ENCODE measurements at places on chromosomes 5 and 9.

GRCh38 chr5:81817086-81817485, 66.2 kb upstream of the SSBP2 start:
- no peak for DNase-seq

GRCh38 chr9:122265149-122265915, 650 bp downstream of the MRRF start:
- no peak for DNase-seq

DNA sequence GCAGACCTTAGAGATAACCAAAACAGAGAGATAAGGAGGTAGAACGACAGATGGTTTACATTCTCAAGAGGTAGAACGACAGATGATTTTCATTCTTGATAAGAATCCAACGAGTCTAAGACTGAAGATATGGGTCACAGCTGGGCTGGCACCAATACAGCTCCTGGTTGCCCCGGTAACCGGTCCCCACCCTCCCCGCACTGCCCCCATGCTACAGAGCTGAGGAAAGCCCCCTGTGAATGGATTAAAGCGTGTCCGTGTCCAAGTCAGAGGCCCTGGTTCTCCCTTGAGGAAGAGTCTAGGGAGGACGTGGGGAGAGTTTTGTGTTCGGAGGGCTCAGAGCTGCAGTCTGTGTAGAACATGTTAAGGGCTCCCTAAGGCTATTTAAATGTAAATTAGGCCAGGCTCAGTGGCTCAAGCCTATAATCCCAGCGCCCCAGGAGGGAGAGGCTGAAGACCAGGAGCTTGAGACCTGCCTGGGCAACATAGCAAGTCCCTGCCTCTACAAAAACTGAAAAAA, 8.1 kb downstream of the IDNK start:
- DNase-seq, result no peak

DNA sequence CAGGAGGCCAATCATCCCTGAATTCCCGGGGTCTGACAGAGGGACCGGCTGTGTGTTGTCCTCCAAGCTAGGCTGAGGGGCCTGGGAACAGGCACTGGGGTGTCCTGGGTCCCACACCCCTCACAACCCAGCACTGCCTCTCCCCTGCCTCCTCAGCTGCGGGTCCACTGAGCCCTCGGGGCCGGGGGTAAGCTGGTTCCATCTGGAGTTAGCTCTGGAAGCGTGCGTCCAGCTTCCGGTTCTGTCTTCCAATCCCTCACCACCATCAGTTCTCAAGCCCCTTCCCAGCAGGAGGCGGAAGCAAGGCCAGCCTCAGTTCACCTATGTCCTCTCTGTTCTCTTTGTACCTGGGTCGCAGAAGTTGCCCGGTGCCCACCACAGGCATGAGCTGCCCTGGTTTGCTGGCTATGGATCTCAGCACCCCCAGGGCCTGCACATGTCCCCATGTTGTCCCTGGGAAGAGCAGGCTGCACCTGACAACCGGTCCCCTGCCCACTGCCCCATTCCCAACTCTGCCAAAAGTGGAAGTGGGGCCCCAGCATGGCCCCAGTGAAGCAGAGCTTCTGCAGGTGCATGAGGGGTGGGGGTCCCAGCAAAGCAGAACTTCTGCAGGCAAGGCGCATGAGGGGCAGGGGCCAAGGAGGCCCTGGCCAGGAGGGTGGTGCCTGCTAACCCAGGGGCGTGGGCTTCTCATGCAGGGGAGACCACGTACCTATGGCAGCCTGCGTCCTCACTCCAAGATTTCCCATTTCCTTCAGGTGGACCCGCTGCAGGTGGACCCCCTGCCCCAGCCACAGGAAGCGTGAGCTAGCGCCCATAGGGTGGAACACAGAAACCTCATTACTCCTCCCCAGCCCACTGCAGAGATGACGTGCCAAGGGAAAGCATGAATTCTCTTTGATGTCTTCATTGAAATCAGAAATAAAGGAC, 111.9 kb downstream of the ZNF354C start:
- no peak for DNase-seq

DNA sequence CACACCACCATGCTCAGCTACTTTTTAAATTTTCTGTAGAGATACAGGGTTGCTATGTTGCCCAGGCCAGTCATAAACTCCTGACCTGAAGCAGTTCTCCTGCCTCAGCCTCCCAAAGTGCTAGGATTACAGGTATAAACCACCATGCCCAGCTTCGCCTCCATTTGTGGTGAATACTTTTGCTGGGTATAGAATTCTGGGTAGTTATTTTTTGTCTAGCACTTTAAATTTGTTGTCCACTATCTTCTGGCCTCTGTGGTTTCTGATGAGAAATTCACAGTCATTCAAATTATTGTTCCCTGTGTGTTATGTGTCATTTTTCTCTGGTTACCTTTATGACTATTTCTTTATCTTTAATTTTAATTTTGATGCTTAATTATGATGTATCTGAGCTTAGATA, 57.7 kb upstream of the EXOC3 start:
- DNase-seq, result no peak

DNA sequence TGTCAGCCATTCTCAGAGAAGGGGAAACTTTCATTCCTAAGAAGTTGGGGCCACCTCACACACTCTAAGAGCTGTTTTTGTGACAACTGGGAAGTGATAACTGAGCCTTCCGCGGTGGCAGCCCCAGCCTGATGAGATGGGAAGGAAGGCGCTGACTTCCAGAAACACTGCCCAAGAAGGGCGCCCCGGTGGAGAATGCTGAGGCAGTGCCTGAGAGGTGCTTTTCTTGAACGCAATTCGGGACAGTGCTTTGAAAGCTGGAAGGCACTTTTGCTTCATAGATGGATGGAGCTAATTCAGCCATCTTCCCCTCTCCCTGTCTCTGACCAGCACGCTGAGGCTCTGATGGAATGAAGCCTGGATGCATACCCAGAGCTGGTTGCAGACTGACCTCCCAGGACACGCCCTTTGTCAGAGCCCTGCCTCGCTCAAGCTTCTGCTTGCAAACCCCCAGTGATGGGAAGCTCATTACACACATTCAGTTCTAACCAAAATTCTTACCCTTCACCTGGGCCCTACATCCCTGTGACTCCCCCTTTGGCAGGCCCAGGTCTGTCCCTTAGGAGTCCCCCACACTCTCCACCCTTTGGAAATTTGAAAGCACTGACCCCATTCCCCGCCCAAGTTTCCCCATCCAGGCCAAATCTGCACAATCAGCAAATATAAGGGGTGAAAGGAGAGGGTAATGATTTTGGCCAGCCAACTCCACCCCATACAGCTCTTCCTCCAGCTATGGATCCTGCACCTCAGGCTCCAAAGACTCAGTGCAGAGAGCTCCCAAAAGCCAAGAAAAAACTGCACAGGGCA, 66.6 kb upstream of the SLC25A51 start:
- DNase-seq, result no peak

- no peak for DNase-seq
These were observed 190.8 kb upstream of the SEMA6A start for GRCh38 chr5:116765441-116765840.

DNA sequence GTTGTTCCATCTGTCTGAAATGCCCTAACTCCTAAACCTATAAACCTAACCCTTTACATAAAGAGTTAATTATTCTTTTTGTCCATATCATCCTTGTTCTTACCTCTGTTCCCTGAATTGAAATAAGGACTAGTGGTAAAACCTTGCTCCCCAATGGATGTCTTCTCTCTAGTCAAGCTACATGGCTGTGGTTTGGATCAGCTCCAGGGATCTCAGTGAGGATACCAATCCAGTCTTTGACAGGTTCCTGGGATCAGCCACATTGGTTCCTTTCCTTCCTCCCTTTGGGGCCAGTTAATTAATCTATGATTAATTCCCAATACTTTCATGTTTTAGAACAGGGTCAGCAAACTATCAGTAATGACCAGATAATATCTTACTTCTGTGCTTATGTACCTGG, 151.6 kb downstream of the SIL1 start:
- DNase-seq, result no peak

DNA sequence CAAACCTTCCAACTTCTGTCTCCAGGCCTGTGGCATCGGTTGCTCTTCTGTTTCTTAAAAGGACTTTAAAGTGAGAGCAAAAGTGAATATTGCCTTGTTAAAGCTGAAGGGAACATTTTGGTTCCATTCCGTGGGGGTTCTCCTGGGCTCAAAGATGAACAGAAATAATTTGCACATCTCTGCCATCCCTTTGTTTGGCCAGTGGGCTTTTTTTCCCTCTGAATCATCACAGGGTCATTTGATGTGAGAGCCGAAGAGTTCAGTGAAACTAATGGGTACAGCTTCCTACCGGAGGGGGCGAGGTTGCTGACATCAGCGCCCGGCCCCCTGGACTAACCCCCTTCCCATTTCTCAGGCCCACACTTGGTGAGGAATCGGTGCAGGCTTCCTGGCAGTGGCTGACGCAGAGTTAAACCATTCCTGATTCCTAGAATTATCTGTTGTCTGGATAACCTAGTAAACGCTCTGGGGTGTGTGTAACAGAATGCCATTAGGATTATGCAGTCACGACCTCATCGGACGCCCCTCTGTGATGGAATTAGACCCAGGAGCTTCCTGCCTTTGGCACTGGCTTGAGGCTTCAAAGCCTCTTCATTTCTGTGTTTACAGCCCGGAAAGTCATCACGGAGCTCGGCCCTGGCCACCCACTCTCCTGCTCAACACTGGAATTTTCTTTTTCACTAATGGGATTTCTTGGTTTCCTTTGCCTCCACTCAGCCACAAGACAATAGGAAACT, 61.6 kb upstream of the RPL26L1 start:
- DNase-seq, result no peak

- DNase-seq, result no peak
These were observed 47.6 kb downstream of the ACER2 start for GRCh38 chr9:19456426-19456825.

DNA sequence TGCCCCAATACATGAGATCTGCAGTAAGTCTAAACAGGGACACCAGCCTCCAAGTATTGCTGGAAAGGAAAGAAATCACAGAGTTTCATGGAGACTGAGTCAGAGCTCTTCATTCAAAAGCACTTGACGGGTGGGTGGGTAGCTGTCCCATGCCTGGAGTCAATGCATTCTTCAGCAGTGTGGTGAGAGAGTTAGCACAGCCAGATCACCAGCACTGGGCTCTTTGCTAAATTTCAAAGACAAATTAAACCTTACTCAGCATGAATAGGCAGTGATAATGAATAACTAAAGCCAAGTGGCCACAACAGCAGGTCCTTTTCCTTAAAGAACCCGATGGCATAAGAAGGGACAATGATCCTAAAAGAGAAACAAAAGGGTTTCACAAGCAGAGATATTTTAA, 192.4 kb downstream of the ACTL7B start:
- DNase-seq, result no peak

DNA sequence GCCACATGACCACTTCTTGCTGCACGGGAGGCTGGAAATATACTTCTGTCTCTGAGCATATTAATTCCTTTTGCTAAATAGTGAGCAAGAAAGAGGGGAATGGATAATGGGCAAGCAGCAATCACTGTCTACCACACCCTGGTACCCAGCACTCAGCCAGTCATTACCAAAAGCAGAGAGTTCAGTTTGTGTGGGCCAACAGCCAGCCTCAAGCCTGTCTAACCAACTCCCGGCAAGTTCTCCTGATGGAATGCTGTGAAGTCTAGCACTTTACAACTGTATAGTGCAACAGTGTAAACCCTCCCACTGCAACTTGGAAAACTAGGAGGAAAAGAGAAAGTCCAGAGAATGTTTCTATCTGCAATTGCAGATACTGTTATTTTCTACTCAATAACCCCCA, 47.8 kb downstream of the PLK2 start:
- no peak for DNase-seq

- DNase-seq, result no peak
These were observed 19.0 kb upstream of the RUSC2 start for GRCh38 chr9:35470894-35471293.

DNA sequence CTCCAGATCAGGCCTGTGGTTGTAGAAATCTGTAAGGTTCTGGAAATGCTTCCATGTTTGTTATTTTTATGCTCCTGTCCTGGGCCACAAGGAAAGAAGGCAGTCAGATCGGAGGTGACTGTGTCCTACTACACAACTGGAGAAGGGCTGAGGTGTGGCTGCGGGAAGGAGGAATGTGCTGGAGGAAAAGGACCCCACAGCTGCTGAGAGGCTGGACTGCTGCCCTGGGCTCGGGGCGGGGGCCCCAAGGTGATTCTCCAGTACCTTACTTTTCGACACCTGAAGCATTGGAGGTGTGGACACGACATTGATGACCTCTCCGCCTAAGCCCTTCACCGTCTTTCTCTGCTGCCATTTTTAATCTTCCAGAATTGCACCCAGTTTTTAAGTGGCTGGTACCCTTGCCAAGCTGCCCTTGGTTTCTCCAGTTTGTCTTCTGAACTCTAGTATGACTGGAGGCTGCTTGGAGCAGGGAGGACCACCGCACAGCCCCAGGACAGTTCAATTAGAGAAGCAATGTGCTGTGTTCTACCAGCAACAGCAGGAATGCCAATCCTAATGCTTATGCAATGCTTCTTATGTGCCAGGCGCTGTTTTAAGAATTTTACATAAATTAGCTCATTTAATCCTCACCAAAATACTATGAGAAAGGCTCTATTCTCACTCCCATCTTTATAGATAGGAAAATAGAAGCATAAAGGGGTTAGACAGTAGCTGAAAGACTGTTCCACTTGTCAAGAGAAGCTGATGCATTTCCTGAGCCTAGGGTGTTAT, 13.5 kb upstream of the ANKRD33B start:
- DNase-seq, result no peak

GRCh38 chr5:115888027-115888426, 46.3 kb downstream of the AP3S1 start:
- no peak for DNase-seq

DNA sequence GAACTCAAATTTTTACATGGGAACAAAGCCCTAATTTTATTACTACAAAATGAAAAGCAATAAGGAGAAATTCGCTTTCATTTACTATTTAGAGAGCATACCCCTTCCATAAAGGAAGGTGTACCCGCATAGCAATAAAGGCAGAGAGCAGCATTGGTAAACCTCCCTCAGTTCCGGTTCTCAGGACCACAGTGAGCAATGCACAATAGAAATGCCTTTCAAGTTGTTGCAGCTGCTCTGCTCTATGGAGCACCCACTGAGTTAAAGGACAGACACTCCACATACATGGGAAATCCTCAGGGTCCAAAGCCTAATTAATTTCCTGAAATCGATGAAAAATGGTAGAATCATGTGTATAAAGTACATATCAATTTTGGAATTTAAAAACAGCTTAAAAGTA, 89.9 kb upstream of the MPDZ start:
- no peak for DNase-seq

DNA sequence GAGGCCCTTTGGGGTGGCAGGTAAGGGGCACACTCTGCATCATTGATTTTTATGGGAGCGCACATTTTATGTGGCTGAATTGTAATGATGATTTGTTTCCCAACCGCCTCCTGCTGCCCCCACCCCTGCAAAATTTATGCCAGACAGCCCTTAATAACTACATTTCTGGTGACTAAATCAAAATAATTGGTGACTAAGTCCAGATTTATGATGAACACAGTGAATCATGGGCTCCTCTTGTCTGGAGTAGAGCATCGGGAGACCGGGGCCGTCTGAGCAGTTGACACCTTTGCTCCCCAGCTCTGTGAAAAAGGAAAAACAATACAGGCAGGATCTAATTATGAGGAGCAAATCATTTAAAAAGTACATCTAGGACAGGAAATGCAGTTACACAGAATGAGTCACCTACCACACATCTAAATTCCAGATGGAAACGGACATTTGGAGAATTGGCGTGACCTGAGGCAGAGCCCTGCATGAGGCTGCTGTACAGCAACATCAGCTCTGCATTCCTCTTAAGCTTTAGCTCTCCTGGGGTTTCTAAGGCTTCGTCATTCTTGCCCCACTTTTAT, 58.9 kb downstream of the DOCK2 start:
- DNase-seq, result no peak
